T47D (cell line): ENCODE measurements at places on chromosomes 4 and X.
A peak's percentile ranks its signal among the peaks of the same experiment; 100 is the strongest.

GRCh38 chr4:78581618-78582017 lies 30.0 kb downstream of the ANXA3 start:
- DNase-seq: no peak

DNA sequence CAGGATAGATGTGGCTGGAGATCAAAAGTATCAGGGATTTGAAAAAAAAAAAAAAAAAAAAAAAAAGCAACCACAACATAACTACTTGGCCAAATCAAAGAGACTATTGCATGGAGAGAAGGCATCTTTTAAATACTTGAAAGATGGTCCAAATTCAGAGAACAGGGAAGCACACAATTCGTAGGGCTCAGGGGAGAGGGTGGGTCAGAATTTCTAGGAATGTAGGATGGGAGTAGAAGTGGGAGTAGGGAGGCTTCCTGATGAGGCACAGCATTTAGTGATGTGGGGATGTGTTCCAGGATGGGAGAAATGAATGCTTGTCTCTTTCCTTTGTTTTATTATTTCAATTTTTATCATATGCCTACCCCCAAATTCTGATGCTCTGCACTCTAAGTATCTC lies 36.3 kb downstream of the RTL3 start:
- no peak for DNase-seq

DNA sequence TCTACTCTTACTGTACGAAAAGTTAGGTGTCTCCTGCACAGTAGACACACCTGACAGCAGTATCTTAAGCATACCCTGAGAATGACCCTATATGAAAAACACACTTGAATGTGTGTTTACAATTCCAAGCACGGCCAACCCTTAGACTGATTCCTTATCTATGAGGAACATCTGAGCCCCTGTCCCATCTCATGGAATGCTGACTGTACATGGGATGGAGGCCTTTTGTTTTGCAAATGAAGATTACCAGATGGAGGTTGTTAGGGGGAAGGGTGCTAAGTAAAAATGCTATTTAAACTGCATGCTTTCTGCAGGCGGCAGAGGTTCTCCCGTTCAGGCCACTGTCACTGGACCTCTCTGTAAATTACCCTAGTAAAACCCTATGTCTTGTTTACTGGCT lies 2.2 kb downstream of the PAQR3 start:
- DNase-seq: no peak

DNA sequence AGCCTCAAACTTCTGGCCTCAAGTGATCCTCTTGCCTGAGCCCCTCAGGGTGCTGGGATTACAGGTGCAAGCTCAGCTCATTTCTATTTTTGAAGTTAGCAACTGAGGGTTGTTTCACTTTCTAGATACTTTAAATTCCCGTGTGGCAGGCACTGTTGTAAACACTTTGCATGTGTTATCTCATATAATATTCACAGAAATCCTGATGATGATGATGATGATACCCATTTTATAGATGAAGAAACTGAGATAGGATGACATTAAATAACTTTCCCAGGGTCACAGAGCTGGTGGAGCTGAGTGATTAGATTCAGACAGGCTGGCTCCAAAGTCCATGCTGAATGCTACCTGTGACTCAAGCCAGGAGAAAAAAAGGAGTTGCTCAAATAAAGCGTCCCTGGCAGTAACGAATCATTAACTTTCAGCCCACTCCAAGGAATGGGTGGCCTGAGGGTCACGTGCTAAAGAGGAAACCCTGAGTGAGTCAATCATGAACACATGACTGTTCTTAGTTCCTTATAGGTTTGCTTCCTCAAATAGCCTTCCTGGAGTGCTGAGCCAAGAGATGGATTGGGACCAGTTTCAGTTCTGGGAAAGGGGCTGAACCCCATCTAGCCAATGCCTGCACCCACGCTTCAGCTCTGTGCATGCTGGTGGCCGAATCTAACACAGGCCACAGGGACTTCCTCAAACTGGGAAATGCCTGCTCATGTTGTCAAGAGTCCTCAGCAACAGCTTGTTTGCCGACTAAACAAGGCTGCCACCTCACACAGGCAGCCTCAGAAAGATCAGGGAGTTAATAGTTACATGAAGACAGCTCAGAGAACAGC lies 52.8 kb downstream of the RBM47 start:
- peak; percentile 23 for DNase-seq

DNA sequence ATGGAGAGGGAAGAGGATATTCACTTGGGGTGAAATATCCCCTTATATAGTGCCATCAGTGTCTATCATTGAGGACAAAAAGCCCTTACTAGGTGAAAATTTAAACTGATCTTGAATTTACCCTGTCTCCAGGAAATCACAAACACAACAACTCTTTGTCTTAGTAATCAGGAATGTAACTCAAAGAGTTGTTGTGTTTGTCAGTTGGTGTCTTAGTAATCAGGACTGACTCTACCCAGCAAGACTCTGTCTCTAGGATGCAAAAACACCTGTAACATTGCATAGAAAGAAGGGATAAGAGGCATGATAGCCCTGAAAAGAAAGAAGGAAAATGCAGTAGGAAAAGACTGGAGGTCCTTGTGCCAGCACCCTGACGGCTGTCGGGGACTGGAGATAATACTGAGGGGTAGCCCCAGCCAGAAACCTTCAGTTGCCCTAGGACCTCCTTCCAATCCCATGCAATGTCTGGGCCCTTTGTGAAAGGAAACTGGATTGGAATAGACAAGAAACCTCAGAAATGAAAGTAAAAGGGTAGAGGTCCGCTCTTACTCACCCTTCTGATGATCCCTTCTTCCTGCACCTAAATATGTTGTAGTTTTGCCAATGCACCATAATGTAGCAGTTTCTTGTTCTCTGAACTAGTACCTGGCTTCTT lies 45.3 kb downstream of the HMGB2 start:
- DNase-seq: no peak

DNA sequence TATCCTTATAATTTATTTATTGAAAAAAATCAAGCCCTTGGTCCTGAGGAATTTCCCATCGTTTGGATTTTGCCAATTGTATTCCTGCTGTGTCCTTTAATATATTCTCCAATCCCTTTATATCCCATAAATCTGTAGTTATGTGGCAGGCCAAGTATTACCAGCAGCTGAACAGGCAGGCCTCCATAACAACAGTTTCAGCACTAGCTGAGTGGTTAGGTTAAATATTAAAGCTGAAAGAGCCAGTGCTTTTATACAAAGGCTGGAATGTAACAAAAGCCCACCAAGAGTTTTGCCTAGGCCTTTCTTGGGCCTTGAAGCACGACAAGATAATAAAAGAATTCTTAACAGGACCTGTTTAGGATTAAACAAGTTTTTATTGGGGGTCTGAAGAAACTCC lies 366.6 kb upstream of the GALNT7 start:
- no peak for DNase-seq

GRCh38 chrX:68632491-68632890 lies 15.0 kb upstream of the STARD8 start:
- no peak for DNase-seq

- DNase-seq: no peak
Observed at GRCh38 chrX:107826238-107827029, 768 bp downstream of the MID2 start.

DNA sequence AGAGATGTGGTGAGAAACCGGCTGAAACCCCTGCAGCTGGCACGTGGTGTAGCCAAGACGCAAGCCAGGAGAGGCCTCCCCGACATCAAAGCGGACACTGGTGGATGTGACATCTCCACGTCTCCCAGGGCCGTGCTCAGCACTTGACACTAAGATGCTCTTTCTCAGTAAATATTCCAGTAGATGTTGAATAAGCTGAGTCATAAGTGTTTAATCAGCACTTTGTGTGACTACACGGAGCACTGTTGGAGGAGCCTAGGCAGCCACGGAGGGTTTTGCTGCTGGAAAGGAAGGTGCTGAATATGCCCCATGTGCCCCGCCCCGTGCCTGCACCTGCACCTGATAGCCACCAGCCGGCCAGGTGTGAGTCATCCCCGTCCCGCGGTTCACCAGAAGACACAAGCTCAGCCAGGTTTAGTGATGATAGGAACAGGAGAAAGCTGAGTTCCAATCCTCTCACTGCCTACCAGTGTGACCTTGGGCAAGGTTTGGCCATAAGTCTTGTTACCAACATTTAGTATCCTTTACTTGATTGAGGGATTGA lies 29.0 kb upstream of the C4orf50 start:
- DNase-seq: no peak

DNA sequence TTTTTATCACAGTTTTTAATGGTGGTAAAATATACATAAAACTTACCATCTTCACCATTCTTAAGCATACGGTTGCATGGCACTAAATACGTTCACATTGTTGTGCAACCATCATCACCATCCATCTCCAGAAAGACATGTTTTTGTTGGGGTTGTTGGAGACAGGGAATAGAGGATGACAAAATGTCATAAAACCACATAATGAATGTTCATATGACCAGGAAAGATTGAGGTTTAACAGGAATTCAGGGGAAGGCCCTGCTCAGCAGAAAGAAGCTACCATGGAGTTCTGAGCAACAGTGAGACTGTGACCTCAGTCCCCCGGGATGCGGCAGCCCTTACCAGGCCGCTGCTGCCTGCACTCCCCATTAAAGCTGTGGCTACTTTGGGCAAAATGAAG lies 63.9 kb upstream of the TRIM2 start:
- DNase-seq: no peak

GRCh38 chr4:10321931-10322330 lies 135.3 kb downstream of the ZNF518B start:
- no peak for DNase-seq
